ENCODE measurements at places on chromosomes 4 and X. TPM values are rescaled to one million over a fixed set of nuclear protein-coding genes. Genes with fewer than 3 reads are reported as not detected.

DNA sequence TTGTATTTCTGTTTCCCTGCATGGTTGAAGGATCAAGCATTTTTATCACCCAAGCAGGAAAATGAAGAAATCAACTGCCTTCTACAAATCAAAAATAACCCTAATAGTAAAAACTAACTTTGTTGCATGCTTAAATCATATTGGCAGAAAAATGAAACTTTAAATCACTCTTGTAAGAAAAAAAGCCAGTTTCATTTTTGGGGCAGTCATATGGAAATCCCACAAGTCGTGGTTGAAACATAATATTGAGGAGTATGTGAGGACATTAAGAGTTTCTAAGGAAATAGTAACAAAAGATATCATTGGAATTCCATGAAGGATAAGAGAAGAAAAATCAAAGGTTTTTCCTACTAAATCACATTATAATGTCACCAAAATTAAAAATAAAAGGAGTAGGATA lies 8.4 kb downstream of the TEC start:
- H3K27me3 ChIP-seq = no peaks in the 10 kb centered on the region
- no peak overlapping the region for H3K4me3 ChIP-seq
- no peak for DNase-seq
- H3K27ac ChIP-seq = no peak overlapping the region
- peaks cover 2% of the 10 kb centered on the region for H3K36me3 ChIP-seq

DNA sequence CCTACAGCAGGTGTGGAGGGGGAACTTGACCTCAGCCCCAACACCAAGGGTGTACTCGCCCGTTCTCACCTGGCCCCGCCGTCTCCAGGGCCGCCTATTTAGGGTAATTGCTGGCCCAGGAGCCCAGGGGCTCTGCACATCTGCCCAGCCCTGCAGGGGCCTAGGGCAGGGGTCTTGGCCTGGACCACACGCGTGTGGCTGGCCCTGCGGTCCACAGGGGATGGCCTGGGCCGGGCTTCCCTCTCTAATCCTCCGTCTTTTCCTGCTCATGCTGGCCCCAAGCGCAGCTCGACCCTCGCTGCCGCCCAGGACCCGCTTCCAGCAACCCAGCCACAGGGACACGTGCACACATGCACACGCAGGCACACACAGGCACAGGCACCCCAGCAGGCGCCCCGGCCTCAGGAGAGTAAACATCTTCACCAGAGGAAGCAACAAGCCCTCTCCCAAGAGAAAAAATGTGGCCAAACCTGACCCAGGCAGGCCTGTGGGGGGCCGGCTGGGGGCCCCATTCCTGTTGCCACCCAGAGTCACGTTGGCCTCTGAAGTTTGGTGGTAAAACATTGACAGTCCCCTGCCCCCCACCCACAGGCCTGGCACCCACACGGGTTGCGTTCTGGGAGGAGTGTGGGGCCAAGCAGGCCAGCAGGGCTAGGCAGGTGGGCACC lies 24.6 kb upstream of the FGFR3 start:
- H3K4me3 ChIP-seq = peak overlapping the region; percentile 75
- no peak for DNase-seq
- H3K27ac ChIP-seq = no peak overlapping the region
- H3K36me3 ChIP-seq = no peaks in the 10 kb centered on the region
- no peaks in the 10 kb centered on the region for H3K27me3 ChIP-seq

GRCh38 chr4:20181926-20182325 lies 69.8 kb upstream of the SLIT2 start:
- no peak overlapping the region for H3K4me3 ChIP-seq
- no peaks in the 10 kb centered on the region for H3K27me3 ChIP-seq
- DNase-seq = no peak
- H3K27ac ChIP-seq = no peak overlapping the region
- H3K4me1 ChIP-seq = no peaks in the 10 kb centered on the region
- peaks cover 2% of the 10 kb centered on the region for H3K36me3 ChIP-seq

- no peak for DNase-seq
- H3K36me3 ChIP-seq = peaks cover 11% of the 10 kb centered on the region
- H3K27me3 ChIP-seq = peaks cover 20% of the 10 kb centered on the region
Measured at GRCh38 chrX:47181301-47181700, 12.3 kb upstream of the UBA1 start.

The TLR1 gene
- 3.2 TPM for total RNA-seq

The CITED1 gene
- total RNA-seq = 0.38 TPM

The ABCB7 gene
- total RNA-seq = 44.0 TPM

The KCTD8 gene
- not detected for total RNA-seq

Measured in activated T-cell treated with anti-CD3 and anti-CD28 coated beads, Interleukin-2, amount 50 U/mL, for 72 hours (primary cell).